ENCODE measurements at places on chromosomes 3 and 15.

DNA sequence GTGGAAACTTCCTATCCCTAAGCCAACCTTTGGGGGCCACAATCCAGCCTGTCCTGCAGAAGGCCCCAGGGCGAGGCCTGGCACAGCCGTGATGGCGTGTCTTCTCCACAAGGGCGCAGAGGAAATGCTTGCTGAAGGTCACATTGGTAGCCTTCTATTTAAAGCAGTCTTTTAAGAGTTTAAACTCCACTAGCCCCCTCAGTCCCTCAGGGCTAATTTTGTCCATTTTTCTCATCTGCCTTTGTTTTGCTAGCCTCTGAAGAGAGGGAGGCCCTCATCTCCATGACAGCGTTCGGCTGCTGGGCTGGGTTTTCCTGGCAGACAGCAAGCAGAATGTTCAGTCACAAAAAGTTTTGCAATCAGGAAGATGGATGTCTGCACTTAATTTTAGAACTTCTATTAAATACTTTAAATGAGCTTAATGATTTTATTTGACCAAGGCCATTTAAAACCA is 40.8 kb downstream of the RARB start:
- DNase-seq: no peak

DNA sequence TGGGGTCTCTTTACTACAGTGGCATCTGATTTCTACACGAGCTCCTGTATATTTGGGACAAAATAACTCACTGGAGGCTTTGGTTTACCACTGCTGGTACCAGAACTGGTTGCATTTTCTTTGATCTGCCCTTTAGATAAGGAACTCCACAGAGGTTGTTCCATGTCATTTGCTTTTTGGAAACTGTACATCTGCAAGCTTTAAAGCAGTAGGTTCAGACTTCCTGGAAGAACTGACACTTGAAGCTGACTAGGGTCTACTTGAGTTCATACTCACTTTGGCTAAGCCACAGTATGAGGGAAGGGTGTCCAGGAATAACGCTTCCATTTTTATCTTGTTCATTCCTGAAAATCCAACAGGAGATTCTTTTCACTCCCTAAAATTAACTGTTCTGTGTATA is 86.4 kb downstream of the WWTR1 start:
- no peak for DNase-seq

- no peak for DNase-seq
These were observed 419.5 kb upstream of the NAALADL2 start for GRCh38 chr3:174439331-174440252.

DNA sequence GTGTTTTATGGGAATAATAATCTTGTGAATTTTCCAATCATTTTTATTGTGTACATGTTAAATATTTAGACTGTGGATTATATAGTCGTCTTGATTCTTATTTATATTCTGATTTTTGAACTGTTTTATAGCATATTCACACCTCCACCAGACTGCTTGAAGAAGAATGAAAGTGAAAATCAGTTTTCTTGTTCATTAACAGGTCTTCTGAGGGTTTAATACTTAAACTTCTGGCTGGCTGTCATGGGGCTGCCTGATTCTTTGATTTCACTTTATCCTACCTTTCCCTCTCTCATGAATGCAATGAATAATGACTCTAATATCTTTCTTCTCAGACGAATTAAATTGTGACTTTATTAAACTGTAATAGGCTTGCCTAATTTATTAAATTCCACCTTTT is 56.2 kb downstream of the ATP2C1 start:
- no peak for DNase-seq

DNA sequence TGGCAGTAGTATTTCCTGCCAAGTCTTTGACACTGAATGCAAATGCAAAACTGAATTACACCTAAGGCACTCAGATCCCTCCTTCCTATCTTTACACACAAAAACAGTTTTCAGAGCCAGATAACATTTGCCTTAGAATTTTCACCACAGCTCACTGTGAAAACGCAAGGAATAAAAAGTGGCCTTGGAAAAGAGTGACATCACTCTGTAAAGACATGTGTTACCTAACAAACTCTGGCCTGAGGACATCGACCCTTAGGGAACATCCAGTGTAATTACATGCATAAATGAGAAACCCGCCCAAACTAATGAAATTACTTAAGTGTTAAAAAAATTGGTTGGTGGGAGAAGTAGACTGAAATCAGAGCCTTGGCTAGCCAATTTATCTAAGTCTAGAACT is 88.9 kb downstream of the PLOD2 start:
- DNase-seq: no peak

DNA sequence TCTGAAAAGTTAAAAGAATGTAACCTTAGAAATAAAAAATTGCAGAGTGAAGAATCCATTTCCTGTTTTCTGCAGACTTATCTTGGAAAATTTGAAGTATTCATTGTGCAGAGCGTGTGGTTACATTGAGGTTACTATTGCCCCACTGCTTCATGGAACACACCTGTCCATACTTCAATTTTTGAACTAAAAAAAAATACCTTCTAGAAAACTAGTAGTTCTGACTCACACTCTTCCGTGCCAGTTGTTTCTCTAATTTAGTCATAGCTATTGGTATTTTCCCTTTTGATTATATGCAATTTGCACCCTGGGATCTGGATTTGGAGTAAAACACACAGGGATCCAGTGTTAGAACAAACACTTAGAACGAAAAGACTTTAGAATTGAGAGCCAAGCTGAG is 111.8 kb upstream of the LYSMD4 start:
- no peak for DNase-seq

GRCh38 chr3:111729087-111729846 is 129.8 kb upstream of the PHLDB2 start:
- peak; percentile 18 for DNase-seq

GRCh38 chr15:72796515-72797337 is 13.2 kb upstream of the ADPGK start:
- peak; percentile 69 for DNase-seq

GRCh38 chr3:71180524-71180923 is 403.0 kb downstream of the FOXP1 start:
- DNase-seq: no peak

DNA sequence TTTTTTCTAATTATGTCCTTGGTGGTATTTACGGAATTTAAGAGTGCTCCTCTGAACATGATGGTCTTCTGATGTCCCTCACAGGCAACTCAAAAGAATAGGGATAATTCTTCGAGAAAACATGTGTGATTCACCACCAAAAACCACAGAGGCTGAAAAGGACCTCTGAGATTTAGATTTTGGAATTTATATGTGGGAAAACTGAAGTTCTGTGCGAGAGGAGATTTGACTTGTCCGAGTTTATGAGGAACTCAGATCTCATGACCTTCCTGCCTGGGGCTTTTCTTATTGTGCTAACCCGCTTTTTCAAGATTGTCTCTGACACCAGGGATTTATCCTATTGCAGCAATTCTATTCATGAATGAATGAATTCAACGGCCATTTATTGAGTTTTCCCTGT is 142.4 kb downstream of the FAM43A start:
- DNase-seq: no peak

DNA sequence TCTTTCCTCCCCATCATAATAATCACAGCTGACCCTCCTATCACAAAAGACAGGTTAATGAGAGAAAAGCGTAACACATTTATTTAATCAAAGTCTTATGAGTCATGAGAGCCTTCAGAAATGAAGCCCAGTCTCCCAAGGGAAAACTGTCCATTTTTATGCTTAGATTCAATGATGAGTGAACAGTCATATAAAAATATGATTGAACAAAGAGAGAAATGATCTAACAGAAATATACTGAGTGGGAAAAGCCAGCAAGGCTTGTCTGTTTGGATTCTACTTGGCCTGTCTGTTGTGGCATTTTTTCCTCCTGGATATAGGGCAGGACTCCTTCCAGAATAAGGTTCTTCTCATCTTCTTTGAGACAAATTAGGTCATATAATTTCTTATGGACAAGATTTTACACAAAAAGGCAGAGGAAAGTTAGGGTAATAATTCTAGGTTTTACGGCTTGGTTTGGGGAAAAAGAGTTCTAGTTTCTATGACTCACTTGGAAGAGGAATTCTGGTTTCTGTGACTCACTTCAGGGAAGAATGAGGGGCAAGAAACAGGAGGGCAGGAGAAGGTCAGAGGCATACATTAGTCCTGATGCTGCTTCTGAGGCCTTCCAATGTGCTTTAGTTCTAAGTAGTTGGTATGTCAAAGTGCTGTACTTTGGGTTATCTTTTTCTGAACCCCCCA is 534.2 kb downstream of the ZIC1 start:
- no peak for DNase-seq

GRCh38 chr3:170475092-170475685 is 56.5 kb downstream of the CLDN11 start:
- no peak for DNase-seq

GRCh38 chr3:30655187-30655812 is 48.9 kb downstream of the TGFBR2 start:
- DNase-seq: no peak
